ENCODE measurements at places on chromosomes 2 and 18. TPM values are rescaled to one million over a fixed set of nuclear protein-coding genes. Genes with fewer than 3 reads are reported as not detected.
A peak's percentile ranks its signal among the peaks of the same experiment; 100 is the strongest.

Gene CHAC2
- 10.9 TPM for polyA plus RNA-seq

Gene TNFRSF11A
- 0.40 TPM for polyA plus RNA-seq

Gene SLC9A4
- not detected for polyA plus RNA-seq

Gene MAPK4
- polyA plus RNA-seq = not detected

Gene HOXD13
- polyA plus RNA-seq = not detected

Gene EEF1B2
- 857 TPM for polyA plus RNA-seq

Gene TBR1
- polyA plus RNA-seq = not detected

GRCh38 chr2:81739966-81740365 is 1435.4 kb upstream of the LRRTM1 start:
- no peak for DNase-seq
- no peaks in the 10 kb centered on the region for H3K27me3 ChIP-seq
- no peak overlapping the region for H3K4me3 ChIP-seq
- H3K36me3 ChIP-seq = no peaks in the 10 kb centered on the region
- no peak overlapping the region for H3K27ac ChIP-seq

- no peak for DNase-seq
- no peaks in the 10 kb centered on the region for H3K36me3 ChIP-seq
- H3K4me3 ChIP-seq = no peak overlapping the region
- no peak overlapping the region for H3K27ac ChIP-seq
- no peaks in the 10 kb centered on the region for H3K27me3 ChIP-seq
These were observed 88.3 kb upstream of the TFPI start for GRCh38 chr2:187642498-187642897.

DNA sequence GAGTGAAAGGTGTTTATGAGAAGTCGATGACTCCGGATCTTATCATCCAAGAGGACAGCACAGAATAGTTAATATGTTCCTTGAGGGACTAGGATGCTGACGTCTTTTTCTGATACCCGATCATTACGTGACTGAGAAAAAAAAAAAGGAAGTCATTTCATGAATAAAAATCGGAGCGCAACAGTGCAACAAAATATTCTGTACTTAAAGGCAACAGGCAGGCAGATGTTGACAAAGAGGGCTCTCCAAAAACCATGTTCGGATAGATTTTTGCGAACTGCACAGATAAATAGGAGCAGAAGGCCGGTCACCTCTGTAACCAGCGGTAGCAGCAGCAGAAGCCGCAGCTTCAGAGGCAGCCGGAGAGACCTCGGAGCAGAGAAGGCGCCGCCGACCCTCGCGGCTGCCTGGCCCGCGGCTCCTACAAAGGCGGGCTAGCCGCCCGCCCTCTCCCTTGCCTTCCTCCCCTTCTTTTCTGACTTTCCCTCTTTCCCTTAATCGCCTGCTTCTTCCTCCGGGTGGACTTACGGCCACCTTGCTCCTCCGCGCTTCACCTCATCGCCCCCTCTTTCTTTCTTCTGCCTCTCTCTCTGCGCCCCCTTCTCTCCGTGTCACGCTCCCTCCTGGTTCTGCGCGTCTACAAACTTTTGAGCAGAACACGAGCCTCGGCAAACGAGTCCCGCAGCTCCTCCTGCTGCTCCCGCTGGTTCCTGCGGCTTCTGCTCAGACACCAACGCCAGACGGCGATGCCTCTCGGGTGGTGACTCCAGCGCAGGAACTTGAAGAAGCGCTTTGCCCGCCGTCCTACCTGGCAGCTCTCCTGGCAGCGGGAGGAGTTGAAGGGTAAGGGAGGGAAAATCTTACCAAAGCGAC is at the start of gene ADCYAP1:
ADCYAP1 (plus strand) TSS at position 654 of the 873 bp plus-strand sequence. CDS start 516 bp downstream, outside the sequence.
- H3K4me3 ChIP-seq = no peak within 1 kb of the TSS
- no peaks in the 10 kb centered on the region for H3K4me1 ChIP-seq
- H3K27ac ChIP-seq = no peak within 1 kb of the TSS
- no peaks in the 10 kb centered on the region for H3K36me3 ChIP-seq
- no peak for DNase-seq

DNA sequence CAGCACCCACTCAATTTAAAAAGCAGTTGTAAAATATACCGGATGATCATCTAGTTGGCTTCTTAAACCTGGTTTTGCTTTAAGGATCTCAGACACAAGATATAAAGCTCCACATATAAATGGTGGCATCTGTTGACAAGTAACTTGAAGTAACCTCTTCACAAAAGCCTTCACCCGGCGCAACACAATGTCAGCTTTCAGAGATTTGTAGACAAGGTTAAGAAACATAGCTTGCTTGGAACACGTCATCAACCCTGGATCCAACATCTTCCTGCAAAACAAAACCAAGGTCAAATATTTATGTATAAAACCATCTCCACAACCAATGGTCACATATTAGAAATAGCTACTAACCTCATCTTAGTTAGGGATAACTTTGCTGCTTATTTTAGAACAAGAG is 8.3 kb downstream of the CEBPZ start:
- DNase-seq = no peak
- H3K27me3 ChIP-seq = no peaks in the 10 kb centered on the region
- H3K4me3 ChIP-seq = no peak overlapping the region
- peaks cover 25% of the 10 kb centered on the region for H3K36me3 ChIP-seq

- H3K4me1 ChIP-seq = no peaks in the 10 kb centered on the region
- no peaks in the 10 kb centered on the region for H3K27me3 ChIP-seq
- DNase-seq = no peak
- no peaks in the 10 kb centered on the region for H3K36me3 ChIP-seq
- no peak overlapping the region for H3K27ac ChIP-seq
These were observed 1221.0 kb downstream of the DSC3 start for GRCh38 chr18:29821544-29821943.

DNA sequence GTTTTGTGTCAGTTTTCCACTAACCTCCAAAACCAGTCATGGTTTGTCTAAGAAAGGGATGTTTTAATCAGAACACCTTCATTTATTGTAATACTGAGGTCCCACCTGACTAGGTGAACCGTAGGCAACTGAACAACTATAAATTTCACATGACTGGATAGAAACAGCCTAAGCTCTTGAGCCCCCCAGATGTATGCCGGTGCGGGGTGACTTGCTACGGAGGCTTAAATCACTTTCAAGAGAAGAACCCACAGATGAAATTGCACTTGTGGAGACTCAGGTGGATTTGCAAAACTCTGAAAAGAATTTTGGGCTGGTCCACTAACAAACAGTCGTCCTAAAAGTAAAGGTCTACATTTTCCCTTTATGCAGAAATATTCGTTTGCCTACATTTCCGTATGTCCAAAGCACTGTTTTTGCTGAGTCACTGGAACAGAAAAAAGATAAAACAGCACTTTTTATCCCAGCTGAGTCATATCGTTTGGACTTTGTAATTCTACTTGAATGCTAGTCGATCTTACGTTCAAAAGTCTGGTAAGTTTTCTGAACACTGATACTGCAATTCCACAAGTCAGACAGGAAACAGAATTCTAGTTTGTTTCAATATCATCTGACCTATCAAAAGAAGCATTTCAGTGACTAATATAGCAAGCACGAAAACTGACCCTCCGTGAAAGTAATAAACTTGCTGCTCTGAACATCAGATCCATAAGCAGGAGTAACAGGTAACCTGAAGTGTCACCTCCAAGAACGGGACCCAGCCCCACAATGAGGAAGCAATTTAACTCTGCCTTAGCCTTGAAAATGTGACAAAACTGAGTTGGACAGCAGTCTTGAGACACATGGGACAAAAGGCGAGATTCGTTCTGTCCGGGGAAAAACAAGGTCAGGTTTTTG is 18.1 kb downstream of the ZNF516 start:
- no peaks in the 10 kb centered on the region for H3K4me1 ChIP-seq
- no peak overlapping the region for H3K4me3 ChIP-seq
- H3K27me3 ChIP-seq = no peaks in the 10 kb centered on the region
- no peaks in the 10 kb centered on the region for H3K36me3 ChIP-seq
- DNase-seq = no peak
- H3K27ac ChIP-seq = no peak overlapping the region

DNA sequence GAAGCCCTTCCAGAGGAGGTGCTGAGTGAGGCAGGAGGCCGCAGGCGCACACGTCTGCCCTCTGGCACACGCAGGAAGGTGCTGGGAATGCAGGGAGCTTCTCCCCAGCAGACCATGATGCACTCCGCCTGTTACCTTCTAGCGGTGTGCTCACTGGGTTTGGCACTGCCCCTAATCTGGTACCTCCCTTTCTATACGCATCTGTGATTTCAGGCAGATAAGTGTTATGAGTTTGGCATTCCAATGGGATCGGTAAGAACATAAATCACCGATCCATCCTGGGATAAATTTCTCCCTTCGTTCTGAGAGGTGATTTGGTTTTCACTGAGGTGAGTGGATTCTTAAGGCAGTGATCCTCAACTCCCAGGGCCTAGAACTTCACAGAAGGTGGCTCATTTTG is 34.6 kb downstream of the ODC1 start:
- DNase-seq = no peak
- H3K4me1 ChIP-seq = peaks cover 37% of the 10 kb centered on the region
- no peaks in the 10 kb centered on the region for H3K27me3 ChIP-seq
- H3K4me3 ChIP-seq = no peak overlapping the region
- peak overlapping the region; percentile 27 for H3K27ac ChIP-seq

DNA sequence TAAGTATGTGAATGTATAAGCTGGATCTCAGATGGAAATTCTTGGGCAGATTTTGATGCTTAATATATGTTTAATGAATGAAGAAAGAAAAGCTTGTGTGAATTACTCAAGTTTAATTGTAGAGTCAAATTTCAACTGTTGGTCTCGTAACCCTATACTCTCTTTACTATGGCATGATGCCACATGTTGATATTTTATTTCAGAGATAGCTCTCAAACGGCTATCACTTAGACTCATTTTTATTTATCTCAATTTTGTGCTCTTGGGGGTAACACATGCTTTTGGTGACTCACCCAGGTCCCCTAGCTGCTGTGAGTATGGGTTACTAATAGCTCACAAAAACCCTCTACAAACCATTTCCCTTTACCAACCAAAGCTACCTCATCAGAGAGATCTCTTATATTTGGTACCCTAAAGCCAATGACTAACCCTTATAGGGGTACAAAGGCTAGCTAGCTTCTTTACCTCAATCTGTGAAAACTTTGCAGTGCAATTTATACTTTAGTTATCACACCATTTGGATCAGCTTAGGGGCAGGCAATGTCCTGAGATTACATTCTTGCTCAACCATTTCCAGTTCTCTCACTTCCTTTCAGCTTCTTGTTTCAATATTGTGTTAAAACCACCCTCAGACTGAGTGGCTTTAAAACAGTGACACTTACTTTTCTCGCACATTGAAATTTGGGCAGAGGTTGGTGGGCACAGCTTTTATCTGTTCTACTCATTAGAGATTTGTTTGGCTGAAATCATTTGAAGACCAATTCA is 240.3 kb downstream of the CDH7 start:
- no peak overlapping the region for H3K27ac ChIP-seq
- no peaks in the 10 kb centered on the region for H3K4me1 ChIP-seq
- no peak overlapping the region for H3K4me3 ChIP-seq

DNA sequence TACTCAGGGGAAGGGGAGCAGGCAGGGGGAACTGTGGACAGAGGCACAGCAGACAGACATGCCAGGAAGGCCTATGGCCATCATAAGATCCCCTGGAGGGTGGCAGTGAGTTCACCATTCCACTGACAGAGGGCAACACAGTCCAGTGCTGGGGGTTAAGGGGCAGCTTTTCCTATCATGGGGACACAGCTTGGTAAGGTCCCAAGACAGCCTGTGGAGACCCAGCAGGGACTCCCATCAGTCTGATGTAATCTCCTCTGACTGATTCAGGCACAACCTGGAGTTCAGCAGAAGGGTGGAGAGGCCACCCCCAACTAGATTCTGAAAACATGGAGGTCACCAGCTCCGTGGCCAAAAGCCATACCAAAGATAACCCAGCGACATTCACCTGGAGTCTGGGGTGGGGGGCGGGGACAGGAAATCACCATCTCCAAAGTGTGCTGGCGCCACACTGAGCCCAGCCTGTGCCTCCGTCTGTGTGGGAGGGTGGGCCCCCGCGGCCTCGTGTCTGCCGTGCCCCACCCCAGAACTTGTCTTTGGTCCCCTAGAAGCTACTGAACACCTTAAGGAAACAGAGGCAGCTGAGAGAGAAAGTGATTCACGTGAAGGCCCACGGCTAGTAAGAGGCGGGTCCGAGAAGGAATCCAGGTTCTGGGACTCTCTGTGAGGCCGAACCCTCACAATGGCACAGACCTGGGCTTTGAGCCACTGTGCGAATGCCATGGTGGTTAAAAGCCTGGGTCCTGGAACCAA is 28.6 kb downstream of the DNMT3A start:
- H3K4me3 ChIP-seq = no peak overlapping the region
- H3K4me1 ChIP-seq = peaks cover 12% of the 10 kb centered on the region

GRCh38 chr2:43343573-43344304 is 117.3 kb upstream of the ZFP36L2 start:
- H3K36me3 ChIP-seq = no peaks in the 10 kb centered on the region
- DNase-seq = no peak
- no peak overlapping the region for H3K27ac ChIP-seq
- H3K4me3 ChIP-seq = no peak overlapping the region
- H3K4me1 ChIP-seq = peaks cover 33% of the 10 kb centered on the region
- no peaks in the 10 kb centered on the region for H3K27me3 ChIP-seq

- H3K4me3 ChIP-seq = peak within 1 kb of the TSS; percentile 55
- peaks cover 8% of the 10 kb centered on the region for H3K4me1 ChIP-seq
- H3K27ac ChIP-seq = no peak within 1 kb of the TSS
- peaks cover 80% of the 10 kb centered on the region for H3K27me3 ChIP-seq
- H3K36me3 ChIP-seq = no peaks in the 10 kb centered on the region
These were observed at the start of gene ATOH8 for GRCh38 chr2:85753525-85754312. Gene ATOH8 (plus strand): TSS chr2:85753991. CDS start chr2:85754190, 199 bp downstream.

DNA sequence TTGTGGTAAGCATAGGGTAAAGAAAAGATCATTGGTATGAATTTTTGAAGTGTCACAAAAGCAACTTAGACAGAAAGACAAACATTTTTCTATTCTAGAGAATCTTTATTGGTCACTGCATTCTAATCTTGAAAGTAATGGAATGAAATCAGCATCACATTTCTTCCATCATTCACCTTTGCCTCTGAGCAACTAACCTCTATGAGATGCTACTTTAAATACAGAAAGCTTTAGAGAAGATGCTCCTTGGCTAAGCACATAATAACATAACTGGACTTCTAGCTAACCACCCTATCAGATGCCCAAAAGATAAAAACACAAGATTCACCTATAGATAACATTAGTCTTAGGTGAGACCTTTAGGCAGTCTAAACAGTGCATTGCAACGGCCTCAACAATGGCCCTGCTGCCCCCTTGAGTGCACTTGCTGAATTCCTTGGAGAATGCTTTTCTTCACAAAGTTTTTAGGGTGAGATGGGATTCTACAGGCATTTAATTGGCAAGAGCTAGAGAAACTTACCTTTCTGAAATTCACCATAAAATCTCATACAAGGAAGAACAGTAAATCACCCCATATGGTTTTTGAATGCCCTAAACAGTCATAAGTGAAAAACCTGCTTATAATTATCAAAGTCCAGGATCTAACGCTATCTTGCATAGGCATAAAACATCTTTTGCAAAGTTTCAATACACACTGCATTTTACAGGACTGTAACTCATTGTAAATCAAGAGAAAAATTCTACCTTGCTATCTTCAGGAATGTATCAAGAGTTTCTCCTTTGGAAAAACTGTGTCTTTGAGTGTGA is 791.3 kb upstream of the CHAC2 start:
- no peaks in the 10 kb centered on the region for H3K36me3 ChIP-seq
- no peaks in the 10 kb centered on the region for H3K27me3 ChIP-seq
- no peak for DNase-seq
- no peak overlapping the region for H3K27ac ChIP-seq
- H3K4me3 ChIP-seq = no peak overlapping the region

Data from keratinocyte (primary cell).